Left renal cortex interstitium (tissue), 4 donors: ENCODE measurements at places on chromosomes 5 and 9. TPM values are rescaled to one million over a fixed set of nuclear protein-coding genes. Genes with fewer than 3 reads are reported as not detected.

DNA sequence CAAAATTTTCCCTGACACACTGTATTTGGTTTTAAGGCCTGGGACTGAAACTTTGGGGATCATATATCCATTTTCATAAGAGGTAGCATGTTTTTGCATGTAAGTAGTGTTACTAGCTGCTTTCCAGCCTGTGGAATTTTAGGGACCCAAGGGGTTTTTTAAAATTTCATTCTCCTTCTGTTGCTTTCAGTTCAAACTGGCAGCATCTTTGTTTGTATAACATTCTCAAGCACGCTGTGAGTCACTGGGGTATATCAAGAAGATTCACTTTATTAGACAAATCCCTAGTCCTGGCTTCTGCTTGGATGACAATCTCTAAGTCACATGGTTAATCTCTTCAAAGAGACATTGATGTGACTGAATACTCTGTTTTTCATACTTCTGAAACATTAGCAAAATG lies 479.0 kb downstream of the CYLC2 start:
- no peak for DNase-seq

DNA sequence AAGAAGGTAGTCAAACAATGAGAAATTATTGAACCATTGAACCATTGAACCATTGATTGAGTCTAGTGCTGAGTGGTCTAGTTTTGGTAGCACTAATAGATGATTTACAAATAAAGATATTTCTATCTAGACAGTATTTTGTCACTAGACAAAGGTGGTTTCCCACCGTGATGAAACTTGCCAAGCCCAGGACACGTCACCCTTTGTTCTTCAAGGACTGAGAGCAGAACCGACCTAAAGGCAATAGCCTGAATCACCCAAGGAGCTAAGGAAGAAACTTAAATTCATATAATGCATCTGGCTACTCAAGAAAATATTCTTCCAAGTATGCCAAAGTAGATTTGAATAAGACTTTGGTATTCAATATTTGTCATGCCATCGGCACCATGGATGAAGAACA lies 103.3 kb downstream of the ESM1 start:
- no peak for DNase-seq

- no peak for DNase-seq
These were observed 49.7 kb downstream of the KIF24 start for GRCh38 chr9:34279411-34279810.

GRCh38 chr5:142824391-142824790 lies 54.2 kb downstream of the ARHGAP26 start:
- no peak for DNase-seq

DNA sequence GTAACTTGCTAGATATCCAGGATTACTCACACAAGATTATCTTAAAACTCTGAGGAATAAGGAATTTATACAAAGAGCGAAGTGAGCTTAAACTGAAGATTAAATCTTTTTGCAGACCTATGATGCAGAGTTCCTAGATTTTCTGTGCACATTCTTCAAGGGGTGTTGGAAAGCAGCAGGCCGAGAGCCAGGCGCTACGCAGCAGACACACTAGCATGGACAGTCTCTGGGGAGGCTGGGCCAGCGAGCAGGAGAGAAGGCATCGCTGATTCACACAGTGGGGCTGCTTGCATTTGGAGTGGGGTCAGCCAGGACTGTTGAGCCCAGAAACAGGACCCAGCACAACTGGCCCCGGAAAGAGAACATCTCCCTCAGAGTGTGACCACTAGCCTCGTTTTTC lies 136.3 kb downstream of the ADAMTS16 start:
- no peak for DNase-seq

Gene CTNND2
- 2.2 TPM for polyA plus RNA-seq

Gene ACTBL2
- not detected for polyA plus RNA-seq
